ENCODE measurements at places on chromosomes 3 and 15.

GRCh38 chr3:190485830-190486532 is 27.9 kb upstream of the IL1RAP start:
- DNase-seq: no peak

DNA sequence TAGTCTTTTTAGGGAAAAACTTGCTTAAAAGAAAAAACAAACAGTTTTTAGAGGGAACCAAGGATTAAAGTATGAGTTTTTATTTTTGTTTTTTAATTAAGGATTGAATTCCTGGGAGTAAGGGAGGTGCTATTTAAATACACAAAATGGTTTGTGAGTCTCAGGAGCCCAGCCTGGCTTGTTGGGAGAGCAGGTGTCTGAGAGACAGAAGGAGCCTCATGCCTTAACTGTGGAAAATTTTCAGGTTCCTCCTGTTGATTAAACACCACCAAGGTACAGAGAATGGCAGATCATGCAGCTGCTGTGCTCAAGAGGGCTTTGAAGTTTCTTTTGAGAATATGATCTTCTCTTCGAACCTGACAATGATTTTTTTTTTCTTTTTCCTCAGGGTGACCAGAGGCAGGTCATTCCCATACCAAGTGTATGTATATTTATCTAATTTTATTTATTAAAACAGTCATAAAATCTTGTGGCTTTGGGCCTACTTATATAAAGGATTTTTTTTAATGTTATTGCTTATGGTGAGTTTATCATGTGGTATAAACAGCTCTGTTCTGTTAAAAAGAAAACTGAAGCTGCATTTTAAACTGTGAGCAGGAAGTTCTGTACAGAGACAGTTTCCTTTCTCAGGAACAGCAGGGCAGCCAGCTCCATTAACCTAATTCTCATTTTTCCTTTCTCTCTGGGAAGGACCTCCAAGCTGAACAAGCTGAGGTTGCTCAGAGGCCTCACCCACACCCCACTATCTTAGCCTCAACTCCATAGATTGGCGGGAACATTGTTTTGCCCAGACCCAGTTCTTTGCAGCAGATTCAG is 33.7 kb upstream of the VILL start:
- DNase-seq: no peak

GRCh38 chr3:147630921-147631415 is 221.8 kb downstream of the ZIC1 start:
- DNase-seq: no peak

GRCh38 chr3:138890555-138891187 is 55.9 kb upstream of the PIK3CB start:
- no peak for DNase-seq

DNA sequence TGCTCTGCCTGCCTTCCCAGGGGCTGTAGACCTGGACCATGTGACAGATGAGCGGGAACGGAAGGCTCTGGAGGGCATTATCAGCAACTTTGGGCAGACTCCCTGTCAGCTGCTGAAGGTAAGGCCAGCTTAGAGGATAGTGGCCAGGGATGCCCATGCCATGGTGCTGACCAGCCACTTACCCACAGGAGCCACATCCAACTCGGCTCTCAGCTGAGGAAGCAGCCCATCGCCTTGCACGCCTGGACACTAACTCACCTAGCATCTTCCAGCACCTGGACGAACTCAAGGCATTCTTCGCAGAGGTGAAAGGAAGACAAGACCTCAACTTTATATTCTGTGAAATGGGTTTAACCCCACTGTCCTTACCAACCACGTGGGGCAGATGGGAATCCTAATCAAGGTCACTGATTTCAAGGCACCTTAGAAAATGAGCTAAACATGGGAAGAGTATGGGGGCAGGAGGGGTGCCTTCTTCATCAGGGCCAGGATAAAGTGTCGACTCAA is 26.7 kb downstream of the NBEAL2 start:
- DNase-seq: no peak

GRCh38 chr3:115423170-115423569 is 200.1 kb upstream of the GAP43 start:
- DNase-seq: no peak

GRCh38 chr3:15755181-15755580 is 42.6 kb downstream of the ANKRD28 start:
- no peak for DNase-seq

DNA sequence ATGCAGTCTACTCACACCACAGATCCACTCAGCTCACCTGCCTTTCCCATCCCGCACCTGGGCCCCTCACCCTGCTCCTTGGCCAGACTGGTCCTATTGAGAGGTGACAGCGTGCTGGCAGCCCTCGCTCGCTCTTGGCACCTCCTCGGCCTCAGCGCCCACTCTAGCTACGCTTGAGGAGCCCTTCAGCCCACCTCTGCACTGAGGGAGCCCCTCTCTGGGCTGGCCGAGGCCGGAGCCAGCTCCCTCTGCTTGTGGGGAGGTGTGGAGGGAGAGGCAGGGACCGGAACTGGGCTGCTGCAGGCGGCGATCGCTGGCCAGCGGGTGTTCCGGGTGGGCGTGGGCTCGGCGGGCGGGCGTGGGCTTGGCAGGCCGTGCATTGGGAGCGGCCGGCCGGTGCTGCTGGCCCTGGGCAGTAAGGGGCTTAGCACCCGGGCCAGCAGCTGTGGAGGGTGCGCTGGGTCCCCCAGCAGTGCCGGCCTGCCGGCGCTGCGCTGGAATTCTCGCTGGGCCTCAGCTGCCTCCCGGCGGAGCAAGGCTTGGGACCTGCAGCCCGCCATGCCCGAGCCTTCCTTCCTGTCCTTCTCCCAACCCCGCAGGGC is 45.5 kb upstream of the USP3 start:
- no peak for DNase-seq

- no peak for DNase-seq
These were observed 2.1 kb downstream of the OPA1 start for GRCh38 chr3:193594946-193595689.

DNA sequence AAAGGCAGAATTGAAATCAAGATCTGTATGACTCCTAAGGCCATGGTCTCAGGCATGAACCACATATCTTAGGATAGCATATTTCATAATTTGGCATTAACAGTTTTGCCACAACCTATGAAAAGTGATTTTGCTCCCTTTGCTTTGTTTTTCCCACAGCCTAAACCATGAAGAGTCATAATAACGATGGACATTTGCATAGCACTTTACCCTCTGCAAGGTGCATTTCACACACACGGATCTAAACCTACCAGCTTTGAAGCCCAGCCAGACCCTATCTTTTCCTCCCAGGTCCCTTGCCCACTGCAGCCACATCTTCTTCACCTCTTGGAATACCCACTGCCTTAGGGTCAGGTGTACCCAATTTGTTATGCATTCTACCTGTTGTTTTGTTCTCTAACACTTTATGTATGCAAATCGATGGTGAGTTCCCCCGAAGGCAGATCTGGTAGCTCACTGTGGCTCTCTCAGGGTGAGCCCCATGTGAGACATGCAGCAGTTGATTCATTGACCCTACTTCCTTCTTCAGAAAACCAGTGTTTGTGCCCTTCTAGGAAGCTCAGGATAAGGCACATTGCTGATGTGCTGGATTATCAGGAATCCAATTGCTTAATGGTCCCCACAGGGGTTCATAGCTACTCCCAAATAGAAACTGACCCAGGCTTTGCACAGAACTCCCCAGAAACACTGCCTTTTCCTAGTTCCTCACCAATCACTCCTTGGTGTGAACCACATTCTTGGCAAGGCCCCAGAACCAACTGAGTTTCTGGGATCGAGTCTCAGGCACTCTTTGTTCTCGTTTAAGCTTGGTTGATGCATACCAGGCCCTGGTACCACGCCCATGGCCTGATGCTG is 8.7 kb downstream of the ARHGAP31 start:
- DNase-seq: no peak

DNA sequence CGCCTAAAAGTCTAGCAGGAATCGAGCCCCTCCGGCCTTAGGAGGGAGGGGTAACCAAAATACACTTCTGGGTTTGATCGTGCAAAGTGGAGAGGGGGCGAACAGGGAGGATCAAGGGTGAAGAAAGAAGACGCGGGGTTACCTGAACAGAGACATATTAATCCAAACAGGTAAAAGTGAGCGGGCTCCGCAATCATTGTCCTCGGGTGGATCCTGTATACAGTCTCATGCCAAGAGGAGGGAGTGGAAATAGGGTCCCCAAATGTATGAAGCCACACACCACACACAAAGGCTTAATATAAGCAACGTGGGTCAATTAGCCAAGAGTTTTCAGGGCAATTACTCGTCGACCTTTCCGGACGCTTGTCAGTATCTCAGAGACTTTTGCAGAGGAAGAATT is 749.5 kb downstream of the ROBO1 start:
- no peak for DNase-seq

GRCh38 chr3:108125153-108125543 is 34.3 kb upstream of the CD47 start:
- no peak for DNase-seq

GRCh38 chr3:139460529-139460928 is 15.8 kb downstream of the RBP2 start:
- no peak for DNase-seq

GRCh38 chr3:97291901-97292300 is 472.7 kb upstream of the ARL6 start:
- DNase-seq: no peak

- DNase-seq: no peak
These were observed 173.7 kb downstream of the B3GALNT1 start for GRCh38 chr3:160931474-160931873.

DNA sequence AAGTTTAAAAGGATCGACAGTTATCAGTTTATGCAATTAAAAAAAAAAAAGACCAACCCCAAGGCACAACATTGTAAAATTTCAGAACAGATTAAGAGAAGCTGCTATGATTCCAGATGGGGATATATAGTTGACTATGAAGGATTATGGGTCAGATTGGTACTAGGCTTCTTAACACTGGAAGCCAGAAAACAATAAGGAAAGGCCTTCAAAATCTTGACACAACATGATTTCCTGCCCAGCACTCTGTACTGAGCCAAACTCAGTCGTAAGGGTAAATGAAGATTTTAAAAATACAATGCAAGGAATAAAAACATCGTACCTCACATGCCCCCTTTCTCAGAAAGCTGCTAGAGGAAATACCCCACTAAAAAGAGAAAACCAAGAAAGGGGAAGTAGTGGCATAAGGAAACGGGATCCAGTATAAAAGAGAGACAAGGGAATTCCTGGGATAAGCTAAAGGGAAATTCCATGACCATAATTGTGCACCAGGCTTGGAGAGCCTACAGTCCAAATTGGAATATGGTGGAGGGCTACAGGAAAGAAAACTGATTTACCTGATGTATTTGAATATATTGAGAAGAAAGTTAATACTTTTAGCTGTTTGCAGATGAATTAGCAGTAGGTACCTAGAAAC is 27.9 kb downstream of the PIAS1 start:
- no peak for DNase-seq

GRCh38 chr3:58924578-58924977 is 125.2 kb downstream of the CFAP20DC start:
- no peak for DNase-seq

DNA sequence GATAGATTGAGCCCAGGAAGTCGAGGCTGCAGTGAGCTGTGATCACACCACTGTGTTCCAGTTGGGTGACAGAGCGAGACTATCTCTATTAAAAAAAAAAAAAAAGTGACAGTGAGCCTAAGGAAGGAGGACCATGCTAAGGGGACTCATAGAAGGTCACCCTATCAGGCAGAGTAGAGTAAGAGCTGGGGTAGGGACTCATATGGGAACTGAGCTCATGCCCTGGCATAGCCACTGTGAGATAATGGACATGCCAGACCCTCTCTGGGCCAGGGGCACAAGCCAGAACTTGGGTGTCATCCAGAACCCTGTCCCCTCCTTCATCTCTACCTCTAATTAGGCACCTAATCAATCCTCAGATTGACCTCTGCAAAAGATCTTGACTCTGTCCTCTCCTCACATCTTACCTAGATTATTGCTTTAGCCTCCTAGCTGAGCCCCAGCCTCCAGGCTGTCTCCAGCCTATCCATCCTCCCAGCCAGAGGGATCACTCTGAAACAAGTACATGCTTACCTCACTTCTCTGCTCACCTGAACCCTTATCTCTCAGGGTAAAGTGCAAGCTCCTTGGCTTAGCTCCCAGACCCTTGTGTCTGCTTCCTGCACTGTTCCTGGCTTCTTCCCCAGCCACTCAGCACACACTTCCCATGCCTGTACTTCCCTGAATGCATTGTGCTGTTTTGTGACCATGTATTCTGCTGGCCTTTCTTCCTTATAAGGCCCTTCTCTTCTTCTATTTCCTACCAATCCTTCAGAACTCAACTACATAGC is 76.4 kb downstream of the DAPK2 start:
- DNase-seq: no peak

DNA sequence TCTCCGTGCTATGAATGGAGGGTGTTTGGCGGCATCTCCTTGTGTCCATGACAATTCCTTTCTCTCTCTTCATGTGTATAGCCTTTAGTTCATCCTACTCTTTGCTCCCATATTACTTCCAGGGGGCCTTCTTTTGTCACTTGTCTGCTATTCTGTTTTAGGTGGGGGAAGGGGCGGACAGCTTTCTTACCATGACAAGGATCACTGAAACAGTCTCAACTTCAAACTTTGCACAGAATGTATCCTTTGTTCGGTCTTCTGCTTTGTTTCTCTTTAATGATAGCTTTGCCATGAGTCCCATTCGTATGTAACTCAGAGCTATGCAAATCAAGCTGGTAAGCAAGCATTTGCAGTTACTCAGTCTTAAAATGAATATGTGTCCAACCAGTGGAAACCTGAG is 294.2 kb downstream of the TIGIT start:
- no peak for DNase-seq

DNA sequence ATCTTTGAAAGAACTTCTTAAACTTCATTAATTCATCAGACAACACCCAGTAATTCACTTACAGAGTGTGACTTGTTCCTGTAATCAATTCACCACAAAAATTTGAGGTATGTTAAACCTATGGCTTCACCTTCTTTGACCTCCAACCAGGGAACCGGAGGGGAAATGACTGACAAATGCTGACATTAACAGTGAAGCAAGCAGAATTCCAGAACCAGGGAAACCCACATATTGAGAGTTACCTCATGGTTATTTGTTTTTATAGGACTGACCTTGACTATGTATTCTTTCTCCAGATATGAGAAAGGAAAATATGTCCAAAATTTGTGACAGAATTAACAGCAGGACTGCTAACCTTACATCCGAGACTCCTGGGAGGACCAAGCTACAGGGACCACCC is 2.7 kb downstream of the P3H2 start:
- no peak for DNase-seq
